Esophagus muscularis mucosa (tissue), 4 donors: ENCODE measurements at places on chromosomes 5 and 9.

DNA sequence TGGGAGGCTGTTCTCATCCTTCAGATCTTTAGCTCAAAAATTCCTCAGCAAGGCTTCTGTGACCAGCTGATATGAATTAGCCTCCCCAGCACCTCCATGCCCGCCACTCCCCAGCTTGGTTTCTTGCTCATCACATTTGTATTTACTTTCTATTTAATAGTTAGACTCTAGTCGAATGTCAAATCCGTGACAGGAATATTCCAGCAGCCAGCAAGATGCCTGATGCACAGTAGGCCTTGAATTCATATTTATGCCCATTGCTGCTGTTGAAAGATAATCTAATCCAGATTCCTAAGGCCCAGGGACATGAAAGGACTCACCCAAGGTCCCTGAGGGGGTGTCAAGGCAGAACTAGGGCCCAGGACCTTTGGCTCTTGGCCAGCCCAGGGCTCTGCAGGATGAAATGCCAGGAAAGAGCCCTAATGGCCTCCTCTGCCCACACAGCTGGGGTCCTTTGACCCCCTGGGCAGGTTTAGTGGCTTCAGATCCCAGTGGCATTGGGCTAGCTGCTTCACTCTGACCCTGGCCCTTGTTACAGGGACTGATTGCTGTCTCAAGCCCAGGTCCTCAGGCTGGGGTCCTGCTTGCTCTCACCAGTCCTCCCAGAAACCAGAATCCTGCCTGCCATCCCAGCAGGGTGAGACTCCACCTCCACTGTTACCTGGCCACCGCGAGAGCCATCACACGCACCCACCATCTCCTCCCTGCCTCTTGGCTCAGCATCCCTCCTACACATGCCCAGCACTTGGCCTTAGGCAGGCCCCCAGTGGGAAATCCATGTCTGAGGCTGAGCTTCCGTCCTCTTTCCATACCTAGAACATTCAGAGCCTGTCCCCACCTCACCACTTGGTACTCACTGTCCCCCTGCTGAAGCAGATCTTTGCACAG lies 7.3 kb downstream of the CSF1R start:
- DNase-seq: no peak

GRCh38 chr9:135218331-135219225 lies 131.1 kb downstream of the OLFM1 start:
- DNase-seq: no peak

DNA sequence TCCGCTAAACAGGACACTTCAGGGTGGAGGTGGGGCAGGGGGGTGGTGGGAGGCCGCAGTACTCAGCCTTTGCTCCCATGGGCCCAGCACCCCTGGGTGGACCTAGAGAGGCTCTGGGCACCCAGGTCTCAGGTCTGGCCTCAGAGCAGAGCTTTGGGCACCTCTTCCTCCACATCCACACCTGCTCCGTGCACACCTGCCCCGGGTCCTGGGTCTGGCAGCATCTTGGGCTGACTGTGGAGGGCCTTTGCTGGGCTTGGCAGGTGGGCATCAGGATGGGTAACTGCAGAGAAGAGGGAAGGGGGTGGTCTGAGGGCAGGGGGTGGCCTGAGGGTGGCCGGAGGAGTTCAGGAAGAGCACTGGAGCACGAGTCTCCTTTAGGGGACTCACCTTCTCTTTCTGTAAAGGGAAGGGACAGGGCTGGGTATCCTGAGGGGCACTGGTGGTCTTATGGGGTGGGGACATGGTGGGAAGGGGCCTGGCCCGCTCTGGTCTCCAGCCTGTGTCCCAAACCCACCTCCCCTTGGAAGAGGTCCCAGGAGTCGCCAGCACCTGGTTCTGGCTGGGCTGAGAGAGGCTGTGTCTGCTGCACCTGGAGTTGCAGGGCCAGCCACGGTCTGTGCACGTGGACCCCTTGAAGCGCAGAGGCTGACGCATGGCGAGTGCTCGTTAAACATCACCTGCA lies 106.7 kb upstream of the IER5L start:
- peak; percentile 74 for DNase-seq

GRCh38 chr9:115058684-115059315 lies 59.2 kb downstream of the TNC start:
- DNase-seq: no peak

- DNase-seq: no peak
Observed at GRCh38 chr9:132162764-132163456, 1.1 kb downstream of the NTNG2 start.

DNA sequence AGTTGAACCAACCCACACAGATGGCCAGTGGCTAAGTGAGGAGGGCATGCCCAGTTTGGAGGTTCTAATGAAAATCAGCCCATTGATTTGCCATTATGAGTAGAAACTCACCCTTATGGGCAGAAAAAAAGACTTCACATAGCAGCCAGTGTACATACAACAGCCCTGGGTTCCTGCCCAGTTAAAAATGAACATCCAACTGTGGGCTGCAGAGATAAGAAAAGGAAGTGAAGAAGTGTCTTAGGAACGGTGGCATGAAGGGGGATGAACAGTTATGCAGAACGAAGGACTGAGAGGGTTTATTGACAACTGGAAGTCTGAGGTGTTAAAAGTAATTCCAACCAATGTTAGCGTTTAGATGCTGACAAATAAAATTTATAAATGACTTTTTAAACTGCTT lies 118.4 kb downstream of the MARCHF3 start:
- no peak for DNase-seq

- peak; percentile 97 for DNase-seq
Observed at GRCh38 chr5:172902497-172903472, 56.4 kb upstream of the RPL26L1 start.

GRCh38 chr5:146313027-146313426 lies 25.6 kb upstream of the POU4F3 start:
- no peak for DNase-seq

GRCh38 chr5:160960592-160960991 lies 108.6 kb upstream of the ATP10B start:
- no peak for DNase-seq

- no peak for DNase-seq
Observed at GRCh38 chr5:106757672-106758071, 913.1 kb downstream of the EFNA5 start.

DNA sequence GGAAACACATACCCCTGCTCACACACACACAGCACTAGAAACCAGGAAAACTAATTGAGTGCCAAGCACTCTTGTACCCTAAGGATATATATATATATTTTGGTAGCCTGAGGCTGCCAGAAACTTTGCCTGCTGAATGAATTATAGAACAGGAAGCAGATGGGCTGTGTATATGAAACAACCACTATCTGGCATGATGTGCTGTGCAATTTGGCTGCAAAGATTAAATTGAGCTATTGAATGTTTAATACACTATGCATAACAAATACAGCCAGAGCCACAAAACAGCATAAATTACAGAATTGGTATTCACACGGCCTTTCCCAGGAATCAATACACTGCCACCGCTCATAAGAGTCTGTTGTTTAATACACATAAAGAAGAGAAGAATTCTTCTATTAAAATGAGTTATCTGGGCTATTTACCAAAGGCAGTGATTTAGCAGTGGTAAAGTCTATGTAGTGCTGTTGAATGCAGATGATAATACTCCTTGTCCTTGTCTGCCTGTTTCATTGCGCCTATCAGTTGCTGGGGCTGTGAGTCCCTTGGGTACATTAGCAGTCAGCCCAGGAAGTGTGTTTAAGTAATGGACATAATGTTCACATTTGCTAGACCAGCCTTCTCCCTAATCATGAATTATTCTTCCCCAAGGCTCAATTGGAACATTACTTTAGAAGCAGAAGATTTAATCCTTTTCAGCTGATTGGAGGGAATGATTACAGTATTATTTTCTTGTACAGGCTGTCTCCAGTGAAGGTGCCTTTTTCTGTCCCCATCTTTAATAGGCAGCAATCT lies 294.3 kb downstream of the TLE1 start:
- no peak for DNase-seq

DNA sequence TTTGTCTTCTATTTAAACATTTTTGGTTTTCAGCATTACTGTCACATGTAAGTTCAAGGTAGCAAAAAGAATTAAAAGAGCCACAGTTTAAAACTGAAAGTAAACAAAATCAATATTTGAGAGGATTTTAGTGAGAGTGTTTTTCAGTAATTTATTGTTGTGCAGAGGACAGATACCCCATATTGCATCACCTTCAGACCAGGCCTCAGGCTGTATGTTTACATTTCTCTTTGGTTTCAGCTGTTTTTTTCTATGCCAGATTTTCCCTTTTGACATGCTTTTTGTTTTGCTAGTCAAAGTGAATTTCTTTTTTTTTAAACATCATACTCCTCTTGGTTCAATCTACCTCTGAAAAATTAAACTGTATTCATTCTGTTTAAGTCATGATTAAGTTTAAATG lies 47.2 kb downstream of the MAST4 start:
- no peak for DNase-seq

DNA sequence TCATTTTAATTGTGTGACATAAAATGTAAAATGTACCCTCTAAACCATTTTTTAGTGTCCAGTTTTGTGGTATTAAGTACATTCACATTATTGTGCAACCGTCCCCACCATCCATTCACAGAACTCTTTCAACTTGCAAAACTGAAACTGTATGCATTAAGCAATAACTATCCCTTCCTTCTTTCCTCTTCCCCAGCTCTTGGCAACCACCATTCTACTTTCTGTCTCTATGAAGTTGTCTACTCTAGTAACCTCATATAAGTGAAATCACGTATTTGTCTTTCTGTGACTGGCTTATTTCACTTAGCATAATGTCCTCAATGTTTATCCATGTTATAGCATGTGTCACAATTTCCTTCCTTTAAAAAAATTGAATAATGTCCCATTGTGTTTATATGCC lies 142.4 kb downstream of the C9orf152 start:
- no peak for DNase-seq

DNA sequence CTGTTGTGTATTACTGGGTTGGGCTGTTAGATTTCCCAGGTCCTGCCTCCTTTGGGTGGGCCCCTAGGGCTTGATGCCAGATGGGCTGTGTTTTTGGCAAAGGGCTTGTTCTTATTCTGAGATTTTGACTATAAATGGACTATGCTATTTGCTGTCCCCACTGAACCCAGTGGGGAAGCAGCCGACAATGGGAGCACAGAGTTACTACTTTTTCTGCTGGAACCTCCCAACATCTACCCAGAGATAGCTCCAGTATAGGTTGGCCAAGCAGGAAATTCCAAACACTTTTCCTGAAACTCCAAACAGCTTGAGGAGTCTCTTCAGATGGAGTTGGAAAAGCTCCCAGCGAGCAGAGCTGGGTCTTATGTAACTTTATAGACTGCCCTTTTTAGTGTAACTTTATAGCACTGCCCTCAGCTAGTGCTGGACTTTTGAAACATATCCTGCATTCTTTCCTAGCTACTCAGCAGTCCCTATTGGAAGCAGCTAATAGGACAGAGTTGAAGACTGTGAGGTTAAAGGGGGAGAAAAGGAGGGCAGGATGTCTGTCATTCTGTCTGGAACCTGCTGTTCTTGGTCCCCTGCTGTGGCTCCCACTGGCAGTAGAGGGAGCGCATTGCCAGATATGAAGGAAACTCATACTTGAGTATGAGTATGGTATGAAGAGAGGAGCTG lies 21.0 kb downstream of the RUSC2 start:
- DNase-seq: no peak

- no peak for DNase-seq
Observed at GRCh38 chr5:58133631-58134296, 326.1 kb downstream of the PLK2 start.

GRCh38 chr5:38032149-38032548 lies 192.3 kb upstream of the GDNF start:
- no peak for DNase-seq

GRCh38 chr5:5637173-5637572 lies 214.7 kb downstream of the ICE1 start:
- no peak for DNase-seq

DNA sequence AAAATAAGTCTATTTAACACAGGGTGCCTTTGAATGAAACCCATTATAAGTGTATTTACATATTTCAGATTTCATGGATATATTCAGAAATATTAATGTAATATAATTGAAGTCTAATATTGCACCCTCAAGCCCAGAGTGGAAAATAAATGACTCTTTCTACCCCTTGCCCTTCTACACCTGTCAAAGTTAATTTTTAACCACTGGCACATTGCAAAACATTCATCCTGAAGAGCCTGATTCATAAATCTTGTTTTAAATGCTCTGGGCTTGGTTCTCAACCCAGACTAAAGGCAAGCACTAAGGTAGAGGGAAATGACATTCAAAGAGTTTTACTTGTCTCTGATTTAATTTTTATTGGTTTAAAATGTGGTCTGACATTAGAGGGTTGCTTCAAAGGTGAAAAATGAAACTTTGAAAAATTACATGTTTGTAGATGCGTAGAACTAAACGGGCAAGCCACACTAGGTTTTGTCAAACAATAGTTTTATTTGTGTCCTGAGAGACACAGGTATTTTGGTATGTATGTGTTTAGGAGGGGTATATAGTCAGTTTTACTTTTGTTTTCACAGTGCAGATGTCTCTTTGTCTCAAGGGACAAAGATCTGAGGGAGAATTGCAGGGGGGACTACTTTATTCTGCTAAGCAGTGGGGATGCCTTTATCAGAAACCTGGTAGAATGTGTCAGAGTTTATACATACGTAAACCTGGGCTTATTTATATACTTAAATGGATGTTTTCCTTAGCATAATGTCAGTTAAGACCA lies 69.7 kb downstream of the PIK3R1 start:
- DNase-seq: no peak

- no peak for DNase-seq
Observed at GRCh38 chr5:143170977-143171376, 232.5 kb downstream of the NR3C1 start.

- peak; percentile 88 for DNase-seq
Observed at GRCh38 chr9:90053027-90053426, 448.2 kb downstream of the GADD45G start.

DNA sequence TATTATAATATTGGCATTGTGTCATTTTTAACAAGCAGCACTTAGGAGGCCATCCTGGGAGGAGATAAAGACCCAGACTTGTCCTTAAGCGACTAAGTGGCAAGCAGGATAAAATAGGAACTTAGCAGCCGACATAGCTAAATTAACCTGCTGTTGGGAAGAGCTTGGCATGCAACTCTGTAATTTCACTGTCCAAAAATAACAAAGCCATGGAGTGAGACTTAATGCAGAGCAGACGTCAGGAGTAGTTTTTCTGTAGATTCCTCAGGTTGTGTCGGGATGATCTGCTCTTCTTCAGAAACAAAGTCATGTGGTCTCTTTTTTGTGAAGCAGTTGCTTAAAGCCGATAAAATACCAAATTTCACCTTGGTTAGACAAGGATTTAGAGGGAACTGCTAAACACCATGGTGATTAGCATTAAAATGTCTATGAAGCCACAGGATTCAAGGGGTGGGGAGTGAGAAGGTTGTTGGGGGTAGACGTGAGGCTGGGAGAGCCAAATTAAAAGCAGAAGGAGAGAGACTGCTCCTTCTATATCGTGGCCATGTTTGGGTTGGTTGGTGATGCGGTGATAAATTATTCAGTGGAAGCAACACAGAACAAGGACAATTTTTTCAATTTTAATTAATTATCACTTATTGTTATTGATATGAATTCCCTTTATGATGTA lies 303.0 kb downstream of the CSNK1G3 start:
- no peak for DNase-seq

DNA sequence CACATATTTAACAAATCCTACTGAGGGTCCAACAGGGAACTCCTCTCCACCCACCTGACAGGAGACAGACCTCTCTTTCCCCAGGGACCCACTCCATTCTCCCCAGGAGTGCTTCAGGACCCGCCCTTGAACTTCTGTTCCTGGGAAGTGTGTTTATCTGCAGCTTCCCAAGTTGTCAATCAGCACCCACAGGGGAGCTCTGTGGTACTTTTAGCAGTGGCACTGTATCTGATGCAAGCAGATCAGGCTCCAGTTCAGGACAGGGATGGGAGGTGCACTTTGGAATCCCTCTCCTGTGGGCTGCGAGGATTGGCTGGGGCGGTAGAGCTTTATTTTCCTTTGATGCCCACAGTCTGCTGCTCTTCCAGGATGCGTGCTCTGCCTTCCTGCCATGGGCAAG lies 8.7 kb downstream of the GALNT10 start:
- no peak for DNase-seq
